ENCODE measurements at places on chromosomes 13 and 19. TPM values are rescaled to one million over a fixed set of nuclear protein-coding genes. Genes with fewer than 3 reads are reported as not detected.

The LHFPL6 gene
- 206 TPM for total RNA-seq

The ZNF865 gene
- total RNA-seq: 12.6 TPM

The RGL3 gene
- total RNA-seq: 12.9 TPM

DNA sequence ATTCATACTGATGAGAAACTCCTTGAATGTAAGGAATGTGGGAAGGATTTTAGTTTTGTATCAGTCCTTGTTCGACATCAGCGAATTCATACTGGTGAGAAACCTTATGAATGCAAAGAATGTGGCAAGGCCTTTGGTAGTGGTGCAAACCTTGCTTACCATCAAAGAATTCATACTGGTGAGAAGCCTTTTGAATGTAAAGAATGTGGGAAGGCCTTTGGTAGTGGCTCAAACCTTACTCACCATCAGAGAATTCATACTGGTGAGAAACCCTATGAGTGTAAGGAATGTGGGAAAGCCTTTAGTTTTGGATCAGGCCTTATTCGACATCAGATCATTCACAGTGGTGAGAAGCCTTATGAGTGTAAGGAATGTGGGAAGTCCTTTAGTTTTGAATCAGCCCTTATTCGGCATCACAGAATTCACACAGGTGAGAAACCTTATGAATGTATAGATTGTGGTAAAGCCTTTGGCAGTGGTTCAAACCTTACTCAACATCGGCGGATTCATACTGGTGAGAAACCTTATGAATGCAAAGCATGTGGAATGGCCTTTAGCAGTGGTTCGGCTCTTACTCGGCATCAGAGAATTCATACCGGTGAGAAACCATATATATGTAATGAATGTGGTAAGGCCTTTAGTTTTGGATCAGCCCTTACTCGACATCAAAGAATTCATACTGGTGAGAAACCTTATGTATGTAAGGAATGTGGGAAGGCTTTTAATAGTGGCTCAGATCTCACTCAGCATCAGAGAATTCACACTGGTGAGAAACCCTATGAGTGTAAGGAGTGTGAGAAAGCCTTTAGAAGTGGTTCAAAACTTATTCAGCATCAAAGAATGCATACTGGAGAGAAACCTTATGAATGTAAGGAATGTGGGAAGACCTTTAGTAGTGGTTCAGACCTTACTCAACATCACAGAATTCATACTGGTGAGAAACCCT, 26.6 kb downstream of the ZNF345 start:
- no peak for DNase-seq

DNA sequence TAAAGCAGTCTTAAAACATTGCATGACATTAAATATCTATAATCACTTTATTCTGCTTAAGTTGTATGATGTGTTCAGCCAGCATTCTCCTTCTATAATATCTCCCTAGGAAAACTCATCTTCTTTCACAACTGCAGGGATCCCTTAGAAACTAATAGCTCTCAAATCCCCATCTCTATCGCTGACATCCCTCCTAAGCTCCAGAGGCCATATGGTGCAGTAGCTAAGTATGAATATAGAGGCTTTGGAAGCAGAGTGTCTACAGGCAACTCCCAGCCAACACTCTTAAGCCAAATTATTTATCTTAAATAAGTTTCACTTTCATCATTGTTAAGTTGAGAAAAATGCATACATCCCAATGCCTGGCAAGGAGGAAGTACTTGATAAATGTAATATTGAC, 349.5 kb upstream of the MIR17HG start:
- no peak for DNase-seq

- DNase-seq: no peak
Measured at GRCh38 chr13:58587183-58587582, 955.6 kb downstream of the PCDH17 start.

Measured in posterior vena cava (tissue), 2 donors.